ENCODE measurements at places on chromosomes 5 and 9.

GRCh38 chr5:172973931-172974330 is 9.6 kb upstream of the ATP6V0E1 start:
- no peak for DNase-seq

DNA sequence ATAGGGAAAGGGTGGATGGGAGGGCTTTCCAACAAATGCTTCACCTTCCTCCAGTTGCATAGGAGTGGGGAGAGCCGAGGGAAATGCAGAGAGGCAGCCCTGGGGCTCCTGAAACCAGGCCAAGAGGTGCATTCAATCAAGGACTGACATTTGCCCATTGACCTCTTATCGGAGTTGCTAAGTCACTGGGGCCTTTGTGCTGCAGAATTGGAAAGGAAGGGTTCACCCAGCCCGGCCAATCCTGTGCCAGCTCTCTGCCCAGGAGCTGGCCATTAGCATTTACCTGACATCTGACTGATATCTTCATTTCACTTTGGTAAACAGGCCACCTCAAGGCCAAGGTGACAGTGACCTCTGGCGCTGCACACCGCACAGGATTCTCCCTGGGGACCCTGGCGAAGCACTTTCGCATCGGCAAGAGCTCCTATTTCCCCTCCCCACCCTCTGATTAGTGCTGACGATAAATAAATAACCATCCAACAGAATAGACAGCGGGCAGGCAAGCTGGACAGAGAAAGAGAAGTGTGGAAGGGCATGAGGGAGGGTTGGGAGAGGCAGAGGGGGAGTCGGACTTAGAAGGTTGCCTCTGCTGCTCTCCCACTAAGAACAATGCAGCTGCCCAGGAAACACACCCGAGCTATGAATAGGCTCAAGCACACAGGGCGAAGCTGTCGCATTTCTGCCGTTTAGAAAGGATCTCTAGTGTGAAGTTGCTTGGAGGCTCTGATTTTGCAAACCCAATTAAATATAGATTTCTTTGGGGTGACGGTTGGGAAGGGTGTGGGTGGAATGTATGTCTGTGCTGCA is 57.0 kb upstream of the BOD1 start:
- DNase-seq, result no peak

GRCh38 chr5:76404223-76405211 is 1.4 kb downstream of the IQGAP2 start:
- DNase-seq, result peak; percentile 39

DNA sequence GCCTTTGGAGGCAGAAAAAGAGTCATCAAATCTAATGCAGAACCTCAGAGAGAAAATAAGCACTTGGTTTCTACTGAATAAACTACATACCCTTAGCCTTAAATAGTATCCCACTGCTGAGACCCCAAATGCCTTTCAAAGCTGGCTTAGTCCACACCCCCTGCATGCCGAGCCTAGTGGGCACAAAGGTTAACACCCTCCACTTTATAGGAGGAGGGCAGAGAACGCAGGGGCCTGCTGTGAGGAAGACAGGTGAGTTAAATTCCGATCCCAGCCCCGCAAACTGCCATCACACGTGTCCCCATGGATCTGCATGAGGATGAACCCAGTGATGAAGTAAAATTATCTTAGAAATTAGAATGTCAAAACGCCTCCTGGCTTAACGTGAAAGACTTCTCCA is 19.5 kb upstream of the HSD17B3 start:
- no peak for DNase-seq

- DNase-seq, result no peak
Measured at GRCh38 chr9:125745018-125745417, 2.2 kb upstream of the PBX3 start.

GRCh38 chr5:139711067-139711905 is 63.1 kb downstream of the CXXC5 start:
- peak; percentile 87 for DNase-seq

DNA sequence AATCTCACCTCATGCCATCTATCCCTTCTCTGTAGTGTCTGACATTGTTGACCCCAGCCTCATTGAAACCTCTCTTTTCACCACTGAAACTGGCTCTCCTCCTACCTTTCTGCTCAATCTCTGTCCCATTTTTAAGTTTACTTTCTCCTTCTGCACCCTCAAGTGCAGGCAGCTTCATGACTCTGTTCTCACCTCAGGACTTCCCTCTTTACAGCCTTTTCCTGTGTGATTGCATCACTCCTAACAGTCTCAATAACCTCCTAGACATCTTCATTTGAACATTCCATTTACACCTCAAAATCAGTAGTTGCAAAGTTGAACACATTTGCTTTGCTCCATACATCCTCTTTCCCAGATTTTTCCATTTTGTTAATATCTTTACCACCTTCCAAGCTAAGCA is 172.1 kb downstream of the RASEF start:
- DNase-seq, result peak; percentile 15

DNA sequence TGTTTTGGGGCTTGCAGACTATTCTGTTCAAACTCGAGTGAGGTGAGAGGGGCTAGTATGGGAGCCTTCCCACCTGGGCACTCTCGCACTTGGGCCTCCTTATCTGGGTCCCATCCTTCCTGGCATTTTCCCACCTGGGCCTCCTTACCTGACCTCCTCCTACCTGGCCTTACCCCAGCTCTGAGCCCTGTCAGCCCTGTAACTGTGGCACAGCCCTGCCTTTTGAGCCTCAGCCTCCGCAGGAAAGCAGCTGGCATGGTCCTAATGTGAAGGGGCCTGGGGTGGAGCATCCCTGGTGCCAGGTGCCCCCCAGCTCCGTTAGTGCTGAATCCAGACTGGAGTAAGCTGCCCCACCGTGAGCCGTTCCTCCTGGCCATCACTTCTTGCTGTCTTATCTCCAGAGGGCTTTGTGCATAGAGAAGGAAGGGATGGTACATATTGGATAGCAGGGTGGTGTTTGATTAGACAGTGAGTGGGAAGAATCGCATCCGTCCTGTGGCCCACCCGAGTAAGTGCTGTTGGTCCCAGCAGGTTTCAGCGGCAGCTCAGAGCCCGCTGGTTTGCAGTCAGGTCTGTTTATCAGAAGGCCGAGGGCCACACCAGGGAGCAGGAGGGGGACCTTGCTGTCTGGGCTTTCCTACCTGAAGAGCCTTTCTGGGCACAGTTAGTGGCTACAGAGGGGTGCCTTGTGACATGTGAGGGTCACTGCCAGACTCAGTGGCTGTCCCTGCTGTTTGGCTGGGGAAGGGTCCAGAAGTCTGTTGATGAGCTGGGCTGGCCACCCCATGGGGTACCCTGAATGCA is 76.5 kb downstream of the WNK2 start:
- DNase-seq, result no peak
